A549 treated with ZK216348 at 1 μM for 4 hours (cell line): ENCODE measurements at places on chromosomes 4 and X. TPM values are rescaled to one million over a fixed set of nuclear protein-coding genes. Genes with fewer than 3 reads are reported as not detected.

Gene INTU
- total RNA-seq = 0.68 to 2.0 TPM (median 1.5 TPM) in 5 replicates

Gene CCNI
- 50.0 to 73.4 TPM (median 69.6 TPM) in 5 replicates for total RNA-seq

Gene GYPE
- not detected in 5 replicates for total RNA-seq

Gene S100P
- 34.1 to 83.8 TPM (median 64.8 TPM) in 5 replicates for total RNA-seq

Gene FGFR3
- 0.50 to 2.6 TPM (median 2.3 TPM) in 5 replicates for total RNA-seq

Gene XAGE1A
- total RNA-seq = 14.6 to 60.9 TPM (median 33.9 TPM) in 5 replicates

Gene ADH1C
- not detected in 5 replicates for total RNA-seq

Gene SSX2B
- total RNA-seq = not detected in 5 replicates

Gene RHOXF2B
- total RNA-seq = not detected in 5 replicates

Gene SMIM10L2A
- total RNA-seq = 0.13 to 0.23 TPM (median 0.18 TPM) in 5 replicates

Gene PPM1K
- total RNA-seq = 0.58 to 1.1 TPM (median 0.82 TPM) in 5 replicates

Gene C4orf51
- not detected in 5 replicates for total RNA-seq

Gene ETNPPL
- not detected in 5 replicates for total RNA-seq

Gene GAGE12H
- not detected in 5 replicates for total RNA-seq

Gene GPC4
- 0.04 to 0.06 TPM (median 0.06 TPM) in 3 of 5 replicates, not detected in the others for total RNA-seq

Gene PDGFC
- 2.8 to 5.0 TPM (median 3.0 TPM) in 5 replicates for total RNA-seq

Gene PHOX2B
- total RNA-seq = not detected in 5 replicates

Gene COQ2
- total RNA-seq = 18.0 to 21.4 TPM (median 20.9 TPM) in 5 replicates

Gene AFF2
- not detected in 5 replicates for total RNA-seq

Gene PLP1
- total RNA-seq = not detected in 5 replicates

Gene AVPR2
- total RNA-seq = not detected in 5 replicates

Gene DMP1
- total RNA-seq = not detected in 5 replicates

Gene PLS3
- 169 to 245 TPM (median 193 TPM) in 5 replicates for total RNA-seq

Gene POLN
- total RNA-seq = 0.46 to 1.2 TPM (median 0.88 TPM) in 5 replicates

Gene C4orf36
- total RNA-seq = 0.51 to 2.0 TPM (median 1.4 TPM) in 5 replicates

Gene FAM241A
- total RNA-seq = 0.53 to 1.2 TPM (median 0.91 TPM) in 5 replicates

Gene TEX13C
- not detected in 5 replicates for total RNA-seq

Gene IL13RA1
- total RNA-seq = 40.5 to 63.9 TPM (median 57.5 TPM) in 5 replicates
